ENCODE measurements at places on chromosomes 3 and 15.

DNA sequence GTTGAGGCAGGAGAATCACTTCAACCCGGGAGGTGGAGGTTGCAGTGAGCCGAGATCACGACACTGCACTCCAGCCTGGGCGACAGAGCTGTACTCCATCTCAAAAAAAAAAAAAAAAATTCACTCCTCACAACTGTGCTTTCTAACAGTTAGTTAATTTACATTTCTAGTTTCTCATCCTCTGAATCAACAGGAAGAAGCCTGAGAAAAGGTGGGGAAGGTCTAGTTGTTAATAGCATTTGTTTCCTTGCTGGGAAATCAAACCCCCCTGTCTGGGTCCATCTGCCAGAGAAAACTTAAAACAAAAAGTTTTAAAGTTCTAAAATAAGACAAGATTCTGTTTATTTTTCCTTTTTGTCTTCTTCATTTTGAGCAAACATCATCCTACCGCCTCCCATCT, 62.3 kb downstream of the TMEM39A start:
- no peak for DNase-seq

DNA sequence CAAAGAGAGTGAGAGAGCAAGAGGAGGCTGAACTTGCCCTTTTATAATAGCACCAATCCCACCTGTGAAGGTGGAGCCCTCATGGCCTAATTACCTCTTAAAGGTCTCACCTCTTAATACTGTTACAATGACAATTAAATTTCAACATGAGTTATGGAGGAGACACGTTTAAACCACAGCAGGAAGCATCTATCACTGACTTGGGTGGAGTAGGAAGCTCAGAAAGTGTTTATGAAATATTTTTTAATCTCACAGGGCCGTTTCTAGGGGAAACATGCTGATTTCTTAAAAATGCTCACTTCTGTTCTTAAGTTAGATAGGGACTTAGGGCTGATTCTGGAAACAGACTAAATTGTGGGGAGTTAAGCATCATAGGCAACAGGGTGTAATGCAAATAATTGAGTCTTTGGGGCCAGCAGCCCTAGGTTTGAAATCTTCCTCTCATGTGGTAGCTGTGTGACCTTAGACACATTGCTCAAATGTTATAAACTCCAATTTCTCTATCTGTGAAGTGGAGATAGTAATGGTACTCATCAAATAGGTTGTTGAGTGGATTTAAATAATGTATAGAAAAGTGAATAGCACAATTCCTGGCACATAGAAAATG, 133.3 kb upstream of the KLHL25 start:
- no peak for DNase-seq

- no peak for DNase-seq
Measured at GRCh38 chr3:119579366-119580066, at the start of gene ADPRH. TSS of gene ADPRH (plus strand) at chr3:119579492. CDS start at chr3:119582170, 2,678 bp downstream.

GRCh38 chr3:30294241-30294667, 312.1 kb upstream of the TGFBR2 start:
- DNase-seq, result no peak

DNA sequence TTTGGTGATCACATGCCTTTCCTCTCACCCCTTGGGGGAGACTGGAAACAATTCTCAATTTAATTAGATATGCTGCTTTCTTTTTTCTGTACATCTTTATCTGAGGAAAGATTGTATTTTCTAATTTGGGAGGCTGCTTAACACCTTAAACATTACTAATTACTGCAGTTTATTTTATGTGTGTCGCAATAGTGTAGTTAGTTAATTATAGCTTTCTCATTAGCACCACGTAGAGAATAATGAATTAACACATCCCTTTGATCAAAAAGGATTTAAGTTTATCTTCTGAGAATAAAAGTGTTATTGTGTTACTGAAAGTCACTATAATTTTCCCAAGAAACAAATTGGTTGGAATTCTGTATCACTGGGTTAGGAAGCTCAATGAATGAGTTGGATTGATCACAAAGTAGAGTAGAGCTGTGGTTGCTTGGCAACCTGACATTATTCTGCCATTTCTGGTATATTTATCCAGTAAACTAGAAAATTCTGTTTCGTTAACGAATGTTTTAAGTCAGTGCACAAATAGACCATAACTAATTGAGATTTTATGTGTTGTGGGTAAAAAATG, 4.3 kb downstream of the CHL1 start:
- DNase-seq, result no peak

DNA sequence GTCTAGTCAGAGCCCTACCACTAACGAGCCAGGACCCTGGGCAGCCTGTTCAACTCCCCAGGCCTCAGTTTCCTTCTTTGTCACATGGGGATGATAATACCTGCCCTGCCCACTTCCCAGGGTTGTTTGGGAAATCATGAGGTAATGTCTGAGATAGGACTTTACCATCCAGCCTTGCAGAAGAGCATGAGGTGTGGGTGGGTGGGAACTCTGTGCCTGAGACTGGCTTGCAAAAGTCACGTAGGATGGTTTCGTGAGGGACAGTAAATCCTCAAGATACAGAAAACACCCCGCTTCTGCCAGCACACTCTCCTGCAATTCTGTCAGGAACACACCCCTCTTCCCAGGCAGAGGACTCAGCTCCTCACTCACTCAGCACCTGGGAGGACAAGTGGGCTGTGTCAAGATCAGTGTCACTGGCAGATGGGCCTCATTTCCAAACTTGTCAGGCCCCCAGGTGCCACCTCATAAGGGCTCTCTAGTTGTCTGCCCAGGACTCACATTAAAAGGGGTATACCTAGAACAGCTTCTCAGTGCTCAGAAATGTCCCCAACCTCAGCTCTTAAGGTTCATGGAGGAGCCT, 58.4 kb downstream of the DAPK2 start:
- DNase-seq, result no peak

DNA sequence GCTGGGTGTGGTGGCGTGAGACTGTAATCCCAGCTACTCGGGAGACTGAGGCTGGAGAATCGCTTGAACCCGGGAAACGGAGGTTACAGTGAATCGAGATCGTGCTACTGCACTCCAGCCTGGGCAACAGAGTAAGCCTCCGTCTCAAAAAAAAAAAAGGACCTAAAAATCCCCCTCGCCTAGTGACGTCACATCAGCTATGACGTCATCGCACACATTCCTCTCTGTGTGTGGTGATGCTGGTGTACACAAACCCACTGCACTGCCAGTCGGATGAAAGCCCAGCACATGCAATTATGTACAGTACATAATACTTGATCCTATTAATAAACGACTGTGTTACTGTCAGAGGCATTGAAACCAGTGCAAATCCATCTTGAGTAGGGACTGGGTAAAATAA, 40.2 kb upstream of the SEC61A1 start:
- DNase-seq, result no peak

- no peak for DNase-seq
Measured at GRCh38 chr3:124514683-124515082, 215.6 kb upstream of the UMPS start.

DNA sequence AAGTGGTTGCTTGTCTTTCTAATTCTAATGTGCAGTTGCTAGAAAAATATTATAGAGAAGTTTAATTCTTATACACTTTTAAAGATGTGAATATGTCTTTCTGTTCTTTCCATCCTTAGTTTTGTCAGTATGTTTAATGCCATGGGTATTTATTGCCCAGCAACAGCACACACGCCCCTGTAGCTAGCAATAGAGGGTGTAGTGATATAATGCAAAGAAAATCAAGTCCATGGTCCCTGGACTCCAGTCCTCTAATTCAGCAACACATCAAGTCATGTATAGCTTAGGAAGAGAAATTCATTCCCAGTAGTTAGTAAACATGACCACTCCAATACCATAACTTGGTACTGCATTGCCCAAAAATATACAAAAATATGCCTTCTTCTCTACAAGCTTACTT, 292.4 kb upstream of the NR2F2 start:
- no peak for DNase-seq

DNA sequence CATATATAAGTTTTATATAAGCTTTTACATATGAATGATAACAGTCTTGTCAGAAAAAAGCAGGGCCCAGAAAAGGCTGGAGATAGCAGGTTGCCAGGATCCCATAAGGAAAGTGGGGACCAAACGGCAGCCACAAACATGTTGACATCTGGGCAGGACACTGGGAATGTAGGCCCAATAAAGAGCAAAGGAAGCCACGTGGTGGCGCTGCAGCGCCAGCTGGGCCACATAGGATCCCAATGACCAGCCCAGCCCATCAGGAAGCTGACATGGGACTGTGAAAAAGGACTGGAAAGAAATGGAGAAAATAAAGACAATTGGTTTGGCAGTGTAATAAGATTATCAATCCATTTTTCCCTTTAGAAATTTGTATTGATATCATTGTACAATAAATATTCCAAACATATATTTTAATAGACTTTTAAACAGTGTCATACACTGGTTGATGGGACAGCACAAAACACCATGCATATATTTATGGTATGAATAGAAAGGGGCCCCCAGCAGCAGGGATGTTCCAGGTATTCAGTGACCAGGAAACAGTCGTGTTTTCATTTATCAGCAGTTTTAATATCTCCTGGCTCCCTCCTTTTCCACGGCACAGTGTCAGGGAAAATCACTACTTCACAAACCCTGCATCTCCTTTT, 89.0 kb upstream of the STRIT1 start:
- DNase-seq, result peak; percentile 30

- no peak for DNase-seq
Measured at GRCh38 chr15:77525907-77526594, 105.4 kb downstream of the HMG20A start.

GRCh38 chr3:129890125-129890524, 3.4 kb downstream of the TMCC1 start:
- DNase-seq, result no peak

GRCh38 chr3:45442679-45443253, 54.4 kb downstream of the LARS2 start:
- DNase-seq, result no peak

GRCh38 chr3:183884097-183884426, 618 bp downstream of the PARL start:
- DNase-seq, result no peak

GRCh38 chr3:126107203-126107939, 23.4 kb upstream of the SLC41A3 start:
- DNase-seq, result no peak

DNA sequence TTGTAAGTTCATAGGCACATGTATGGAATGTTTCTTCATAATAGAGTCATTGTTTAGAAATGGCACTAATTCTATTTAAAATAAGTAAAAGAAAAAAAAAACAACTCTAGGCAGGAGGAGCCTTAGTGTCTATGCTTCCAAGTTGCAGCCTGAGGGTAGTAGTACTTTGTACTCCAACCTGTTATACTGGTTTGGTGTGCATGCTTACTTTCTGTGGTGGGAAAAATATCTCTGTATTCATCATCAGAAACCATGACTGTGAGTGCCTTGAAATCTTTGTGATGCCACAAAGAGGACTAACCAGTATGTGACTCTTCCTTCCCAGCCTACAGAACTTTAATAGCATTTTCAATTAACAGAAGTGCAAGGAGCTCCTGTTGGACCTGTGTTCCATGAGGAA, 4.4 kb downstream of the NAALADL2 start:
- DNase-seq, result no peak

- no peak for DNase-seq
Measured at GRCh38 chr3:38743043-38743442, 73.0 kb downstream of the SCN10A start.

GRCh38 chr3:11601446-11602238, 42.1 kb downstream of the VGLL4 start:
- DNase-seq, result no peak

GRCh38 chr3:195905970-195906864, 2.1 kb downstream of the TNK2 start:
- no peak for DNase-seq

GRCh38 chr15:74464216-74464615, 3.3 kb upstream of the UBL7 start:
- no peak for DNase-seq

DNA sequence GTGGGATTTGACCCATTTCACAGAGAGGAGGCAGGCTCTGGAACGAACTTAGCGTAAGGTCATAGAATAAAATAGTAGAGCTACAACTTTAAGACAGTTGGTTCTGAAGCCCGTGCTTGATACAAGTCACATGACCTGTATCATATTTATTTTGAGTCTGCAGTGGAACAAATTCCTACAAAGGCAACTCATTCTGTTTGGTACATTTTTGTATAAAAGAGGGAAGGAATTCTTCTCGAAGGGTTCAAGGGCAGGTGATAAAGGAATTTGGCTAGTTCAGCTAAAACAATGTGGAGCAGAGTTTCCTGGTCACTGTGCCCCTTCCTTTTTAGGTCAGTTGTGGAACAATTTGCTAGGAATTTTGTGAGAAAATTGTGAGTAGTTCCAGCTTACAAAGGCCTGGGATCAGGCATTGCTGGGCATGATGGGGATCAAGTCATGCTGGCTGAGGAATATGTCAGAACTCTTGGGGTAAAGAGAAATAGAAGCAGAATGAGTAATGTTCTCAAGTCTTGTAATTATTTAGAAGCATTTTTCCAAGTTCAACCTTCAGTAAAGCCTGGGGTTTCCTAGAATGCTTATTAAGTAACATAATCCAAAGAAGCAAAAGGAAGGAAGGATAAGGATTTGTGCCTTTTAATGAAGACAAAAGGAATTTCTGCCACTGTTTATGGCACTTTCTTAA, 19.1 kb downstream of the USP3 start:
- no peak for DNase-seq

DNA sequence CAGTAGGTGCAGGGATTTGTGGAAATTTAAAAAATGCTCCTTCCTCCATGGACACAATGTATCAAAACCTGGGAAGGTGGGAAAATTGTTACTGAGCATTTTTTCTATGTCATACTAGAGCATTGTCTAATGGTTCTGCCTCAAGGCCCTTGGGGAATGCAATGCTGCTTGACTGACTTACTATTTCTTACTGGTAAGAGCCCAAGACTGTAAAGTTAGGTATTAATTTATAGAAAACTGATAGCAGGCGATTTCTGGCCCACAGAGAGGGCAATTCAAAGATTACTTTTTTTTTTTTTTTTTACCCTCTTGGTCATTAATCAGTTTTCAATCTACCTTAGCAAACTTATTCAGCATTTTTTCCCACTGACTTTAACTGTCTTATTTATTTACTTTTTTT, 38.5 kb upstream of the MRPL3 start:
- DNase-seq, result no peak

GRCh38 chr15:58078591-58078990, 13.1 kb upstream of the ALDH1A2 start:
- DNase-seq, result no peak

DNA sequence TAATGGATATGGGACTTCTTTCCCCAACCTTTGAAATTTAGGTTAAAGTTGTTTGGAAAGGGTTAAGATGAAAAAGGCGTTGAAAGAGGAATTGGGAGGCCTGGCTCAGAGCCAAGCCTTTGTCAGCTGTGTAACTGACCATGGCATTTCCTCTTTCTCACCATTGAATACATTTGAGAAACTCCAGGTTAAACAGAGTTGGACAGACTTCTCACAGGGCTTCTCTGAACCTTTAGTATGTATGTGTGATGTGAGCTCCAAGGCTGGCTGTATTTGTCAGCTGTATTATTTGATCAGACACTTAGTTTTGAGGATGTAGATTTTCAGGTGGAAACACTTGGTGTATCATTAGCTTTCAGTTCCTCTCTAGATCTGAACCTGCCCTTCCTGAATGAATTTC, 136.4 kb upstream of the GOLGA6L4 start:
- no peak for DNase-seq

GRCh38 chr3:119351581-119351980, 57.4 kb downstream of the ARHGAP31 start:
- DNase-seq, result no peak

- no peak for DNase-seq
Measured at GRCh38 chr3:124783696-124784095, 53.4 kb downstream of the UMPS start.

GRCh38 chr3:29635888-29636287, 355.0 kb downstream of the RBMS3 start:
- DNase-seq, result no peak

- no peak for DNase-seq
Measured at GRCh38 chr15:100663086-100663914, 60.9 kb downstream of the ASB7 start.
